ENCODE measurements at places on chromosomes 1 and 21.
A peak's percentile ranks its signal among the peaks of the same experiment; 100 is the strongest.

DNA sequence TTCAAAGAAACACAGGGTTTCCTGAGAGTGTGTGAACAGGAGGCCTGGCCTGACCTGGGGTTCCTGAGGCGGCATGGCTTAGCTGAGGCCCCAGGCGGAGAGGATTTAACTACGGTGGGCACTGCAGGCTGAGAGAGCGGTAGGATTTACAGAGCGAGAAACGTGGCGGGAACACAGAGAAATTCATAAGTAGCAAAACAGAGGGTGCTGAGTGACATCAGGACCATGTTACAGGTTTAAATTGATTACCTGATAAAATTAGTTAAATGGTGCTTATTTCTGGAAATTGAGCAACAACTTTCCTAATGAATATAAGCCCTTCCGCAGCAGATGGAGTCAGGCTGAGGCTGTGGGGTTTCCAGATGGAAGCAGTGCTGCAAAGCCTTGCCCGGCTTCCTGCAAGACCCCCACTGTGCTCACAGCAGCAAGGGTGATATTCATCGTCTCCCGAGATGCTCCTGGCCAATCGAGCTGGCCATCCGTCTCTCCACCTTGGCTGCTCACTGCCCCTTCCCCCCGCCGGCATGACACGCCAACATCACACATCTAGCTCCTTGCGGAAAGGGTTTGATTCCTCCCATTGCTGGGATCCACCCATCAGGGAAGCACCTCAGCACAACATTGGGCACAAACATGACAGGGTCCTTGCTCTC, 69.4 kb upstream of the MORC3 start:
- DNase-seq = no peak

DNA sequence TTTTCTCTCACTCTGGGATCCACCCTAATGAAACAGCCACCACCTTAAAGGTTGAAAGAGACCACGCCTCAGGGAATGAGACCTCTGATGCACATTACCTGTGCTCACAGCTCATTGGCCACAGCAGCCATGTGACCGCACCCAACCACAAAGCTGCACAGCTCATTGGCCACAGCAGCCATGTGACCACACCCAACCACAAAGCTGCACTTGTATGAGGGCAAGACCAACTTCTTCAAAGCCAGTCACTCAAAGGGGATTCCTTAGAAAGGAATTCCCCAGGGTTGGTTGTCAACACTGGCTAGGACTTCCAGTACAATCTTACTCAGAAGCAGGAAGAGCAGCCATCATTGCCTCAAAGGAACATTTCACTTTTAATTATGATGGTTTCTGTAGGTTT, 43.6 kb upstream of the PDE9A start:
- DNase-seq = no peak

GRCh38 chr1:194084755-194085154, 898.3 kb upstream of the B3GALT2 start:
- no peak for DNase-seq

DNA sequence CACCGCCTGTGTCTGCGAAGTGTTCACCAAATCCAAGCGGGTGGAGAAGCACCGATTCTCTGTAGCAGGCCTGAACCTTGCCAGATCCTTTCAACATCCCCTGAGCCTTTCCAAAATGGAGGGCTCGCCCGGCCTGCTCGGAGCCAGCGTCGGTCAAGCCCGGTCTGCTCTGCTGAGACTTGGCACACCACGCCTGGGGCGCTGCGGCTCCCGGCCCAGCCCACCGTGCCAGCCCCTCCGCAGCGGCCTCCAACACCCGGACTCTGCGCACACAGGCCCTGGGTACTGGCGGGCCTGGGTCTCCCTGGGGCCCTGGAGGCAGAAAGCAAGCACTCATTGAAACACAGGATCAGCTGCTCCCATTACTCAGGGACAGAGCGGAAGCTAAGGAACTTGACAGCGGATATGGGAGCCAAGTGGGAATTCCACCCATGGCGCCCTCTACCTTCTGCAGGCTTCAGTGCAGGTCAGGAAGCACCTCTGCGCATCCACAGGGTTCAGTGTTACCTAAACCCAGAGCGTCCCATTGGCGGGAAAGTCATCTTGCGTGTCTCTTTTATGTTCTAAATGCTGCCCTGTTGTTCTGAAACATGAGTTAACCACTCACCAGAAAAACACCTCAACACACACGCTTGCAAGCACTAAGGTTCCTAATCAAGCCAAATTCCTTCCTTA, 159.9 kb downstream of the ZBTB18 start:
- peak; percentile 8 for DNase-seq

DNA sequence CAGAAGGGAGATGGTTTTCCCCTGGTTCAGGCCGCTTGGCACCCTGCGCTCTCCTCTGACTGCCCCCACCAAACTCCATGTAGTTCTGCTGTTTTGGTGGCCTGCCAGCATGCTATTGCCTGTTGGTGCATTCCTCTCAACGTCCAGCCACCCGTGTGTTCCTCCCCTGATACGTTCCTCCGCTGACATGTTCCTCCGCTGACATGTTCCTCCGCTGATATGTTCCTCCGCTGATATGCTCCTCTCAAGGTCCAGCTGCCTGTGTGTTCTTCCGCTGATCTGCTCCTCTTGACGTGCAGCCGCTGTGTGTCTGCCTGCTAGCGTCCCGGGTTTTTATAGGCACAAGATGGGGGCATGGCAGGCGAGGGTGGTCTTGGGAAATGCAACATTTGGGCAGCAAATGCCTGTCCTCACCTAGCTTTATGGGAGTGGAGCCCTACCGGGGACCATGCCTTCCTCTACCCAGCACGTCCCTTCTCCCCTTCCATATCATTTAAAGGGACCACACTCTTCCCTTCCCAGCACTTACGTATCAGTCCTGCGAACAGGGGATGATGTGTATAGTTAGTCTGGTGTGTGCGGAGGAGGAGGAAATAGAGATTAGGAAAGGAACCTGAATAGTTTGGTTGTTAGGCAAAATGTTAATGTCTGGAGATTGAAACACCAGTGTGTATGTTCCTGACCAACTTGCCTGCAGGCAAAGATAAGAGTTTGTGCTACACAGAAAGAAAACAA, 40.6 kb upstream of the PLA2G5 start:
- DNase-seq = no peak

All from EL (cell line).